Activated T-cell treated with anti-CD3 and anti-CD28 coated beads for 4 hours (primary cell): ENCODE measurements at places on chromosomes 1 and 21.

DNA sequence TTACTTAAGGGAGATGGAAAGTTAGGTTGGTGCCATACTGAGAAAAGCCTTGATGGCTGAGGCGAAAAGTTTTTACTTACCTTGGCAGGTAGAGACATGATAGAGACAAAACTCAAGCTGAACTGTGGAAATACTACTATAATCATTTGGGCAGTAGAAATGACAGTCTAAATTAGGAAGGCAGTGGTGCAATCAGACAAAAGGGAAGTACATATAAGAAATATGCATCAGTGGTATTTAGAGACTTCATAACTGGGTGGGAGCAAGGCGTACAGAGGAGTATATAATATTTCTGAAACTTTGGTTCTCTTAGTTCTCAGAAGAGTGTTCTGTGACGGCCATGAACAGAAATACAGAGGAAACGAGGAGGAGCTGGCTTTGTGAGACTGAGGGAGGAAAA lies 2.4 kb upstream of the CEP350 start:
- no peak for DNase-seq

- DNase-seq = no peak
Measured at GRCh38 chr21:37294679-37295078, 27.5 kb upstream of the VPS26C start.

GRCh38 chr1:59215766-59216291 lies 81.1 kb upstream of the FGGY start:
- DNase-seq = no peak

GRCh38 chr1:26785611-26786436 lies 1.9 kb upstream of the PIGV start:
- no peak for DNase-seq

DNA sequence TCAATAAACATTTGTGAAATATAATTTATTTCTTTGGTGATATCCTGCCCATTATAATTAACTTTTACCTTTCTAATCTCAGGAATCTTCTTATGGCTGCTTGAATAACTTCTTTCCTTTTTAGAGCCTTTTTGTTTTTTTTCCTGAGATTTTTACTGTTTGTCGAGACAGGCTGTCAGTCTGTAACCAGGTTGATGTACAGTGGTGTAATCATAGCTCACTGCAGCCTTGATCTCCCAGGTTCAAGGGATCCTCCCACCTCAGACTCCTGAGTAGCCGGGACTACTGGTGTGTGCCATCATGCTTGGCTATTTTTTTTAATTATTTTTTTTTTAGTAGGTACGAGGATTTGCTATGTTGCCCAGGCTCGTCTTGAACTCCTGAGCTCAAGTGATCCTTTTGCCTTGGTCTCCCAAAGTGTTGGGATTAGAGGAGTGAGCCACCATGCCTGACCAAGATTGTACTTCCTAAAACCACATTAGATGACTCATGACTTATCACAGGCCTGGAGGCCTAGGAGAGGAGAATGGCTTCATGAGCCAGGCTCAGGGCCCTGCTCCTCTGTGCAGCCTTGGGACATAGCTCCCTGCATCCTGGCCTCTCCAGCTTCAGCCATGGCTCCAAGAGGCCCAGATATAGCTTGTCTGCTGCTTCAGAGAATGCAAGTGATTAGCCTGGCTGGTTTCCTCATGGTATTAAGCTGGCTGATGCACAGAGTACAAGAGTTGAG lies 48.6 kb downstream of the CTH start:
- no peak for DNase-seq

- DNase-seq = no peak
Measured at GRCh38 chr1:241611063-241611462, 29.1 kb downstream of the CHML start.

DNA sequence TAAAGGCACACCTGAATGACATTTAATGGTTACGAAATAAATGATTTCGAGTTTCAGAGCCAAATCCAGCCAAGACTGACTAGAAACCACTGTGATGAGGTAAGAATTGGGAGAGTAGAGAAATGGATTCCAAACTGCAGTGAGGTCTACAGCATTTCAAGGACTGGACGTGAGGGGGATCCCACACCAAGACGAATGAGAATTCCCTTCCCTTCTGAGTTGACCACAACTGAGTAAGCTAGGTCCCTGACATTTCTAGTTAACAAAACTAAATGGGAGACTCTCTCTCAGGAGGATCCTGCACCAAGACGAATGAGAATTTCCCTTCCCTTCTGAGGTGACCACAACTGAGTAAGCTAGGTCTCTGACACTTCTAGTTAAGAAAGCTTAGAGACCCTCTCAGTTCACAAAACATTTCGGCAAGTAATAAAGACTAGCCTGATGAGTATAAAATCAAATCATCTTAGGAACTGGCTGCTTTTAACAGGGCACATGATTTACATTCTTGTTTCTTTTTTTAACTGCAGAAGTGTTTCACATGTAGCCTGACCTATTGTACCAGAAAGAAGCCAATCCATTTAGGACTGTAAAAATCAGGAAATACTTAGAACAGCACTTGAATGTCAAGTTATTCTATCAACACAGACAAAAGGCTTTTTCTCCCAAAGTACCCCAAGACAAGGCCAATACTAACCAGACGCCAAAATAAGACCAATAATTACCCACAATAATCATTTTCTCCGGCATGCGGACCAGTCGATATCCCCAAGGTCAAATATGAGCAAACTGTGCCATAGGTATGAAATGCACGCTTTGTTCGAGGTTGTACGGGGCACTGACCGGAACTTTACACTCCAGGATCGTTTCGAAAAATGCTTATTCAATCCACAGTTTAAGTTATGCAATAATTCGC lies 1.4 kb upstream of the SPATA1 start:
- no peak for DNase-seq

DNA sequence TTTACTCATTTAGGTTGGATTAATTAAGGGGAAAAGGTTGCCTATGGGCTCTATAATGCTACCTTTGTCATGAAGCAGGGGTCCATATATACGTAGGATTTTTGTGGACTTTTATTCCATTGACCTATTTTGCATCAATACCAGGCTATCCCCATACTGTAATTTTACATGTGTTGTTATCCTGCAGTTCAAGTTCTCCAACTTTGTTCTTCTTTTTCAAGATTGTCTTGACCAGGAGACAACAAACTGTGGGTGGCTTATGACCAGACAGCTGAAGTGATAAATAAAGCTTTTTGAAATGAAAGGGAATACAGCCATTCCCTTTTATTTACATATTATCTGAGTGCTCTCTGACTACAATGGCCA lies 345.7 kb downstream of the BARHL2 start:
- no peak for DNase-seq

DNA sequence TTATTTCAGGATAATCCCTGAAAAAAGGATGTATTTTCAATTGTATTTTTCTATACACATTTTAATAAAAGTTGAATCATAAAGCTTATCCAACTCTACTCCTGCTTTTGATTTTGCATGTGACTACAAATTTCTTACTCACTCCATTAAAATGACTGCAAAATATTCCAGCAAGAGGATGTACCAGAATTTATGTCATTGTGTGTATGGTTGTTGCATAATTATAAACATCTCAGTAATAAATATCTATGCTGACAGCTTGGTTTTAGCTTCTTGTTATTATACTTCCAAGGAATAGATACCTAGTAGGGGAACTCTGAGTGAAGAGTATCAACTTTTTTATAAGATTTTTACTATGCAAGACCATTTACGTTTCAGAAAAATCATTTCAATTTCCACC lies 463.2 kb upstream of the RUNX1 start:
- no peak for DNase-seq

DNA sequence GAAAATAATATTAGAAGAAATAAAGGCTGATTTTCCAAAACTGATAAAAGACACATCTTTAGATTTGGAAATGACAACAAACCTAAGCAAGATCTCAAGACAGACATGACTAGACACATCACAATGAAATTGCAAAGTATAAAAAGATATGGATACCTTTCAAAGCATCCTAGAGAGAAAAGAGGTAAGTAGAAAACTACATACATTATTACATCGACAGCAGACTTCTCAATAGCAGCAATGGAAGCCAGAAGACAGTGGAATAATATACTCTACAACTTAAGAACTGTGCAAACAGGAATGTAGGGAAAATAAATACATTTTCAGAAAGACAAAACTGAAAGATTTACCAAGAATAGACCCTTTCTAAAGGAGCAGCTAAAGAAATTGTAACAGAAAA lies 50.2 kb downstream of the DENND1B start:
- DNase-seq = no peak

DNA sequence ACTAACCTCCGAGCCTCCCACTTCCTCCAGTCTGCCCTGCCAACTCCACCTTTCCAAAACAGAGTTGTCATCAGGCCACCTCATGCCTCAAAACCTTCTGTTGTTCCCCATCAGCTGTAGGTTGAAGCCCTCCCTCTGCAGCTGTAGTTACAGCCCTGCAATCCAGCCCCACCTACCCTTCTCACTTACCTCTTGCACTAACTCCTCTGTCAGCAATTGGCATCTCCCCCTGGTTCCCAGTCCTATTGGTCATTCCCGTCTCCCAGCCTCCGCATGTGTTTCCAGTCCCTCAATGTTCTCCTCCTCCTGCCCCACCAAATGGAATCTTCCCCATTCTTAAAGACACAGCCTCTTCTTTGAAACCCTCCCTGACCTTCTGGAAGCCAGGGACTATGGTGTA lies 100.1 kb upstream of the GCLM start:
- no peak for DNase-seq

GRCh38 chr1:201624741-201625225 lies 85.9 kb downstream of the NAV1 start:
- no peak for DNase-seq

DNA sequence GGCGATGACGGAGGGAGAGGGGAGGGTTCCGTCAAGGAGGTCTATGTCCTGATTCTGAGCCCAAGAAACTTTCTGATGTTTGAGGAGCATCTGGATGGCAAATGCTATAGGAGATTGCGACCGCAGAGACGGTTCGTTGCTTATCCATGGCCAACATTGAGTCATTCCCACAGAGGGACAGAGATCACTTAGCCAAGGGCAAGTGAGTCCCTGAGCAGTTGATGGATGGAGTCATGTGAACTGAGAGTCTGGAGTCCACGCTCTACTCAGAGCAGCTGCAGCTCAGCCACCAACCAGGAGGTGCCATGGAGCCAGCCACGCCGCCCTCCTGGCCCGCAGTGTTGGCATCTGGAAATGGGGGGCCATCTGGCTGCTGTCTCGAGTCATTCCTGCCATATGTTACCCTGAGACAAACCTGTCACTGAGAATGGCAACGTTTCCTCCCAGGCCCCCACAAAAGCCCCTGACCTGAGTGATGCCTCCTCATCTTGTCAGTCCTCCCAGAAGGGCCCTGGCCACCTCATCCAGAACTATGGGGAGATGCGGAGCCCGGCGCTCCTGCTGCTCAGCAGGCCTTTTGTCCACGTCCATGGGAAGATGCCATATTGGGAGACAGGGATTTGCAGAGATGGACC lies 58.6 kb downstream of the ATP5PO start:
- DNase-seq = no peak

DNA sequence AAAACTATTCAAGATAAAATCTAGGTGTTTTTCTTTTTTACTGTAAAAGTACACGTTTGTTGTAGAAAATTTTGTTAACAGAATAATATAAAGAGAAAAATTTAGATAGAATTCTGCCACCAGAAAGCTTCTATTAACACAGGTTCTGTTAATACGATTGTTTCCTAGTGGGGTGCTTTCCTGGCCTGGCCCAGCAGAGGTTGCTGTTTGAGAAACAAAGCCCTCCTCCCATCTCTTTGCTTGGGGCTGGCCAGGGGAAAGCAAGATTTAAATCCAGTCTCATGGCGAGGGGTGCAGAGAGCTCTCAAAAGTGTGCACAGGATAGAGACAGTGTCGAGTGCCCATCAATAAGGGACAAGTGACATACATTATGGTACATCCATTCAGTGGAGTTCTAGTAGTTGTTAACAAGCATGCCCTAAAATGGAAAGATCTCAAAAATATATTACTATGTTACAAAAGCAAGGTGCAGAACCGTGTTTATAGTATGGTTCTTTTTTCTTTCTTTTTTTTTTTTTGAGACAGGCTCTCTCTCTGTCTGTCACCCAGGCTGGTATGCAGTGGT lies 14.6 kb upstream of the ACBD3 start:
- DNase-seq = no peak

GRCh38 chr1:211606332-211606913 lies 27.5 kb upstream of the SLC30A1 start:
- DNase-seq = no peak

GRCh38 chr21:40208206-40208947 lies 341.1 kb downstream of the PCP4 start:
- no peak for DNase-seq

DNA sequence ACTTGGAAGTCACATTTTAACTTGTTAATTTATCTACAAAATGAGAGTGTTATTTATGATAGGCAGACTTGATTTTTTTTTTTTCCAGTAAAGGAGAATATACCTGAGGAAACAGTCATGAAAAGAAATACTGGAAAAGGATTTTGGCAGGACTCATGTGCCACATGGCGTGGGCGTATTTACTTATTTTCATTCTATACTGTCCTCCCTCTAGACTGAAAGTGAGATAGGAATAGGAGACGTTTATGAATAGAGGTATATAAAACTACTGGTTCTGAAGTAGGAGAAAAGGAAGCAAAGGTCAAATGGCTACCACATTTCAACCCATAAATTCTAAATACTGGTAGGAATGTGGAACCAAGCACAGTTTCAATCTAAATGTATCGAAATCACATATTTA lies 94.8 kb upstream of the MPC2 start:
- no peak for DNase-seq

DNA sequence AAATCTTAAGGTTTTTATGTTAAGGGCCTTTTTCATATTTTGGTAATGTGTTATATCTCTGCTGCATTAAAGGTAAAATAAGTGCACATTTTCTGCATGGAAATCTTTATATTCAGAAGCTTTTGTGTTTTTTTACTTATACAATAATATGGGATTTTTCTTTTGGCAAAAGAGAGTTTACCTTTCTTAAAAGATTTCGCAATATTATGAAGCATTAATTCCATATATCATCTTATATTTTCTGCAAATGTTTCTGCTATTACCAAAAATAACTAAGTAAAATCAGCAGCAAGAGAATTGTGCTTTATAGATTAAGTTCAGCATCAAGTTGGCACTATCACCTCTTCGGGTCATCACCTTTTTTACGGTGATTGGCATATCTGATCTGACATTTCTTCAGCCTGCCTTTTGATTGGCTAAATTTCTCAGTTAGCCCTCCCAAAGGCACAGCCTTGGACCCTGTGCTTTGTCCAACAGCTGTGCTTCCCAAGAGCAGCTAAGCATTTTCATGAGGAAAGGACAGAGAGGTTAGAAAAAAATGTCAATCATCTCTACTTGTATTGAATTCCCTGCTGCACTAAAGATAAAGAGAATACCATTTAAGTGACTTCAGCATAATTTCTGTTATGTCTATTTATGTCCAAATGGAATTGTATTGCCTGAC lies 767.1 kb upstream of the PRMT6 start:
- DNase-seq = no peak
